ENCODE measurements at places on chromosomes 2 and 18. TPM values are rescaled to one million over a fixed set of nuclear protein-coding genes. Genes with fewer than 3 reads are reported as not detected.

The ACTG2 gene
- not detected for total RNA-seq

DNA sequence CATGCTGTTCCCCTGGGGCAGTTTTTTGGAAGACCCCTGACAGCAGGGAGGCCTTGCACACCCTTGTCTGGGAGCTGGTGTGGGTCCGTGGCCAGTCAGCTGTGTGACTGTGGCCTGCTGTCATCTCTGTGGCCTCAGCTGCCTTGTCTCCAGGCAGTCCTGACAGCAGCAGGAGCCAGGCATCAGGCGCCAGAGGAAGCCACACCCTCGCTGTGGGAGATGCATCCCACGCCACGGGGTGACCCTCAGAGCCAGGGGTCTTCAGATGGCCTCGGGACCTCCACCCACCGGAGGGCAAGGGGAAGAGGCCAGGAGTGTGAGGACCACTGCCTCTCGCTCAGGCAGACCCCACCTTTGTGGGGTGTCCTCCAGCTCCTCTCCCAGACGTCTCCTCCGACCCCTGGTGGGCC is 5.0 kb downstream of the BOK start:
- DNase-seq, result no peak

The PDCD1 gene
- 47.4 TPM for total RNA-seq

GRCh38 chr2:124563426-124563825 is 538.3 kb downstream of the CNTNAP5 start:
- DNase-seq, result no peak

GRCh38 chr2:48568547-48568946 is 38.6 kb downstream of the STON1 start:
- DNase-seq, result no peak

GRCh38 chr2:42328923-42329322 is 32.1 kb downstream of the COX7A2L start:
- no peak for DNase-seq

The DSG3 gene
- not detected for total RNA-seq

DNA sequence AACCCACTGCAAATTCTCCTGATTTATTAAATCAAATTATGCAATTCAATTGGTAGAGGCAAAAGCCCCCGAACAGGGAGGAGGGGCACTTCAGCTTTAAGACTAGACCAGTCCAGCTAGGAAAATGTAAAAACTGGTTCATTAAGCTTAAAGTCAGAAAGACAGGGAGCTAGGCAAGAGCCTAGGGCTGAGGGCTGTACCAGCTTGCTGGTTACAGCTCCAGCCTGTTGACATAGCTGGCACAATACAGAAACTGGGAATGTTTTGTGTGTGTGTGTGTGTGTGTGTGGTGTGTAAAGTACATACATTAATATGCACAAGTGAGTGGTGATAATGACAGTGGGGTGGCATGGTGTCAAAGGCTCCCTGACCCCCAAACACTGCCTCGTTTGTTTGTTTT is 307.0 kb upstream of the CELF4 start:
- no peak for DNase-seq

GRCh38 chr2:159129269-159129668 is 157.2 kb downstream of the WDSUB1 start:
- no peak for DNase-seq

Measured in activated CD4-positive, alpha-beta memory T cell treated with anti-CD3 and anti-CD28 coated beads for 36 hours (primary cell).